CD4-positive, alpha-beta T cell treated with Interleukin-2 at 100 ng/mL for 4 hours (primary cell): ENCODE measurements at places on chromosomes 5 and 9.

- DNase-seq: no peak
These were observed 4.7 kb upstream of the ASB6 start for GRCh38 chr9:129646654-129647053.

DNA sequence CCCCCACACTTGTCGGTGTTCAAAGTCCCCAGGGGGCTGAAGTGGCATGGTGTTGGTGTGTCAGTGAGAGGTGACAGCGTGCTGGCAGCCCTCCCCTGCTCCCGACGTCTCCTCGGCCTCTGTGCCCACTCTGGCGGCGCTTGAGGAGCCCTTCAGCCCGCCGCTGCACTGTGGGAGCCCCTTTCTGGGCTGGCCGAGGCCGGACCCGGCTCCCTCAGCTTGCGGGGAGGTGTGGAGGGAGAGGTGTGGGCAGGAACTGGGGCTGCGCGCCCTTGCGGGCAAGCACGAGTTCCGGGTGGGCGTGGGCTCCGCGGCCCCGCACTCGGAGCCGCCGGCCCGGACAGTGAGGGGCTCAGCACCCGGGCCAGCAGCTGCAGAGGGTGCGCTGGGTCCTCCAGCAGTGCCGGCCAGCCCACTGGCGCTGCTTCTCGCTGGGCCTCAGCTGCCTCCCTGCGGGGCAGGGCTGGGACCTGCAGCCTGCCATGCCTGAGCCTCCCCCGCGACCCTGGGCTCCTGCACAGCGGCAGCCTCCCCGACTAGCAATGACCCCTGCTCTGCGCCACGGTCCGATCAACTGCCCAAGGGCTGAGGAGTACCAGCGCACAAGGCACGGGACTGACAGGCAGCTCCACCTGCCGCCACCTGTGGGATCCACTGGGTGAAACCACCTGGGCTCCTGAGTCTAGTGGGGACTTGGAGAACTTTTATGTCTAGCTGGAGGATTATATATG lies 224.1 kb upstream of the RIOK2 start:
- no peak for DNase-seq

- DNase-seq: no peak
These were observed 40.0 kb downstream of the FBXL7 start for GRCh38 chr5:15539951-15540350.

- DNase-seq: no peak
These were observed 163.2 kb downstream of the TMC1 start for GRCh38 chr9:72684615-72685014.

DNA sequence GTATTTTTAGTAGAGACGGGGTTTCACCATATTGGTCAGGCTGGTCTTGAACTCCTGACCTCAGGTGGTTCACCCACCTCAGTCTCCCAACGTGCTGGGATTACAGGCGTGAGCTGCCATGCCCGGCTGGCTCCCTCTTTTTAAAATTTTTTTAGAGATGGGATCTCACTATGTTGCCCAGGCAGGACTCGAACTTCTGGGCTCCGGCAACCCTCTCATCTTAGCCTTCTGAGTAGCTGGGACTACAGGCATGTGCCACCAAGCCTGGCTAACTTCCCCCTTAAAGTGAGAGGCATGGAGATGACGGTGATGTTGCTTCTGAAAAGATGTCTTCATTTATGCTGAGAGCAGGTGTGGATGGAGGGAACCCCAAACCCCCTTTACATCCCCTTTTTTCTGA lies 43.7 kb upstream of the PWWP2A start:
- no peak for DNase-seq
